Type B pancreatic cell (in vitro differentiated cells): ENCODE measurements at places on chromosomes 11 and 22.

GRCh38 chr11:115303929-115304531 is 200.2 kb downstream of the CADM1 start:
- DNase-seq: no peak

GRCh38 chr11:106959386-106959785 is 58.9 kb downstream of the GUCY1A2 start:
- no peak for DNase-seq

DNA sequence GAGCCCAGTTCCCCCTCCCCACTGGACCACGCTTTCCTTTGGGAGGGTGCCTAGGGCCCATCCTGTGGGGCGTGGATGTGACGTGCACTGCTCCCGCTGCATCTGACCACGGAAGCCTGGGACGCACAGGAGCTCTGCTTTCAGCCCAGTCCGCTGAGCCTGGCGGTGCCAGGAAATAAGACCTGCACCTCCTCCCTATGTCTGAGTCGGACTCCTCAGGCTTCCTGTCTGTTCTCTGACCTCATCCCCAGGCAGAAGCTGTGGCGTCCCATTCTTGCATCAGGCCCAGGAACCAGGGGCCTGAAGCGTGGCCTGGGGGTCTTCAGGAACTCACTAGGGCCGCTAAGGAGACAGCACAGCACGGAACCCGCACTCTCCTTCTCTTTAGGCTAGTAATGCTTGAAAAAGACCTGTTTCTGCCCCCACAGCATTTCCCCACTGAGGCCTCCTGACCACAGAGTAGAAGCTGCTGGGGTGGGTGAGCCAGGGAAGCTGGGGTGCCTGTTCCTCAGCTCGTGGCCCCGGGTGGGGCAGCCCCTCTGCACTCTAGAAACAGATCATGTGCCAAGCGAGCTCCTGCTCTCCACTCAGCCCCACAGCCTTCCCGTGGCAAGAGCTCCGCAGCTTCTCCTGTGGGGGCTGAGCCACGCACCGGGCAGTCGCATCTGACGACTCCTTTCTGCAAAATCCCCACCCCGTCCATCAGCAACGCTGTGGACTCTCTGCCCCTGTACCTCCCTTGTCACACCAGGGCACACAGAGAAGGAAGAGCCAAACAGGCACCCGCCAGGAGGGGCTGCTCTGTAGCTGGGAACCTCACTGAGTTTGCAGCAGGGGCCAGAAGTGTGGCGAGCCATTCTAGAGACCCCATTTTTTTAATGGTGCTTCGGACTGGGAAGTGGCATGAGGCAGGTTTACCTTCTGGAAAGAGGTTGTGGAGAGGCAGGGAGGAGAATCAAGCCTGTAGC is 22.6 kb downstream of the MOV10L1 start:
- no peak for DNase-seq

DNA sequence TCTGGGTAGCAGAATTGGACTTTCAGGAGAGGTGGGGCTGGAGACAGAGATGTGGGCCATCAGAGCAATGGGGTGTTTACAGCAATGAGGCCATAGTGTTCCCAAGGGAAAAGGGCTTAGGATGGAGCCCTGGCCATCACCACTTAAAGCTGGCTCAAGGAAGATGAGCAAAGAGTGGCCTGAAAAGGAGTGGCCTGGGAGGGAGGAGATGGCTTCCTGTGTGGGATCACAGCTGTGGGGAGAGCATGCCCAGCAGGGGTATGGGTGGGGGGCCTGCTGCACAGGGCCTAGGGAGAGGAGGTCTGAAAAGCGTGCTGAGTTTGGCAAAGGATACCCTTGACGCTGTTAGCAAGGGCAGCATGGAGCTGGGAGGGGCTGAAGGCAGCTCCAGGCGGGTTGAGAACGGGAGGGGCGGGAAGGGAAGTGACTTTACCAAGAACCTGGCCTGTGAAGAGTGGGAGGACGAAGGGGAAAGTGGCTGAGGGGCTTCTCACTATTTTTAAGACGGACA is 13.9 kb downstream of the LRRC32 start:
- peak; percentile 52 for DNase-seq

- no peak for DNase-seq
Measured at GRCh38 chr11:10943968-10944367, 86.1 kb upstream of the ZBED5 start.

- no peak for DNase-seq
Measured at GRCh38 chr11:69666261-69666660, 8.9 kb downstream of the LTO1 start.

GRCh38 chr11:44191322-44192016 is 96.0 kb downstream of the EXT2 start:
- DNase-seq: no peak
